ENCODE measurements at places on chromosomes 1 and 21.

- DNase-seq, result no peak
Measured at GRCh38 chr21:44255511-44255981, 6.2 kb downstream of the DNMT3L start.

DNA sequence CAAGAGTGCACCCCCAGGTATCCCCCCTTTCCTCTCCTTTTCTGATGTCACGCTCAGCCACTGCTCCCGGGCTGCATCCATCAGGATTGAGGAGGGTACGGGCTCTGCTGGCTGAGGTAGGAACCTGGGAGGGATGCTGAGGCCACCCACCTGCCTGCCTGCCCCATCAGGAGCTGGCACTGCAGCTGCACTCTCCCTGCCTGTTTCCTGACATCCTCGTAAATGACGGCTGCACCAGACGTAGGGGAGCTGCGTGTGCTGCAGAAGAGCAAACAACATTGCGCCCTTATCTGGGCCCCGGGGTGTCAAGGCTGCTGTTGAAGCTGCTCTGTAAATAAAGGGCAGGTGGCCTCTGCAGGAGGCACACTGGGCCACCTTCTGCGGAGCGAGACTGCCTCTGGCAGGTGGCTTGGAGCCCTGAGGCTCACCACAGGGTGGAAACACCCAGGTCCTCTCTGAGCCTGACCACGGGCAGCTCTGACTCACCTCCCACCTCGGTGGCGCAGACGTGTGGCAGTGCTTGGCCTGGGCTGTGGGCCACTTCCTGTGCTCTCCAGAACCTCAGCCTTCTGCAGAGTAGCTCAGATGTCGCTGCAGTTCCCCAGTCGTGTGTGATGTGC lies 30.9 kb downstream of the SNAP47 start:
- no peak for DNase-seq

DNA sequence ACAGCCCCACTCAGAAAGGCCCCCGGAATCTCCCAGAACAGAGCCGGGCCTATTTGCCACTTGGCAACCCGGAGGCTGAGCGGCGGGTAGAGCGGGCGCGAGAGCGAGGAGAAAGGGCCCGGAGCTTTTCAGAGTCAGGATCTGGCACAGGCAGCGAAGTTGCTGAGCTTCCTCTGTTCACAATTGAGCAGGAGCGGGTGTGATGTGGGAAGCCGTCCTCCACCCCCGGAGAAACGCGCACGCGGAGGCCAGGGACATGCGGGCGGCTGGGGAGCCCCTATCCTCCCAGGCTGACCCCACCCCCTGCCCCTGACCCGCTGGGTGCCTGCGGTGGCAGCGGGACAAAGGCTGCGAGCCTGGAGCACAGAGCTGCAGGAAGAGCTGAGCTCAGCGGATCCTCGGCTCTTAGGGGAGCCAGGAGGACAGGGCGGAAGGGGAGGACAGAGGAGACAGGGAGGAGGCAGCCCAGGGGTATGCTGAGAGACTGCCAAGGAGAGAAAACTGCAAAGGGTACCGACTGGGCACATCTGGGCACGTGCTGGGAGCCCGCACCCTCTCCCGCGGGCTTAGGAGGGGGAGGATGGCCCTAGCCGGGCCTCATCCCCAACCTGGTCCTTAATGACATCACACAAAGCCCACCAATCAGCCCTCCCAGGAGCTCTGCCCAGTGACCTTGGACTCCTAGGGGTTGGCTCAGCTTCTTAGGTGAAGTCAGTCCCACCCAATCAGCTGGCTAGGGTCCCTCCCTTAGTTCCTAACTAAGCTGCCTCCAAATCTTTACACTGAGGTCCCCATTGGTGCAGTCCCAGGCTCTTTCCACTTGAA lies 9.3 kb downstream of the KIF21B start:
- DNase-seq, result no peak

DNA sequence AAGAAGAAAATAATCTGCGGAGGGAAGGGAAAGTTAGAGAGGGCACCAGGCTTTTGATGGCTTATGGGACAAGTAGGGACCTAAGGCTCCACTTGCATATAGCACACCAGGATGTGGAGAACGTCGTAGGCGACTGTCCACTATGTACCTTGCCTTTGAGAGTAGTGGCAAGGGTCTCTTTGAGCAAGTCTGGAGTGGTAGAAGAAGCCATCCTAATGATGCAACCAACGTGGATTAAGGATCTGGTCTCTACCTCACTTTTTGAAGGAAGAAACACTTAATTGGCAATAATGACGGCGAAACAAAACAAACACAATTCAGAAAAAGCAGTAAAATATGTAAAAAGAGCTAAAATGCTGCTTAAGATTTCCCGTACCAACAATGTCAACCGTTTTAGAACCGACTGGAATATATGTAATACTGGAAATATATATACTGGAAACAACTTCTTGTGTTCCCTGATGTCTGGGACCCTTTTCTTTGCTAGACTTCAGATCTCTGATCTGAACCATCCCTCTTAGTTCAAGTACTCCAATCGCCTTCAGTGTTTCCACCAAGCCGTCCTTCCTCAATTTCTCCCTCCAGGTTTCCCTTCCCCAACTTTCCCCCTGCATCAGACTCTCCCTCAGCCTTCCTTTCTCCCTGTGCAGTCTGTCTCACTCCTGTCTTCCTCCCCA lies 821 bp upstream of the KHDRBS1 start:
- DNase-seq, result no peak

- no peak for DNase-seq
Measured at GRCh38 chr1:201531551-201532425, 7.1 kb upstream of the NAV1 start.

DNA sequence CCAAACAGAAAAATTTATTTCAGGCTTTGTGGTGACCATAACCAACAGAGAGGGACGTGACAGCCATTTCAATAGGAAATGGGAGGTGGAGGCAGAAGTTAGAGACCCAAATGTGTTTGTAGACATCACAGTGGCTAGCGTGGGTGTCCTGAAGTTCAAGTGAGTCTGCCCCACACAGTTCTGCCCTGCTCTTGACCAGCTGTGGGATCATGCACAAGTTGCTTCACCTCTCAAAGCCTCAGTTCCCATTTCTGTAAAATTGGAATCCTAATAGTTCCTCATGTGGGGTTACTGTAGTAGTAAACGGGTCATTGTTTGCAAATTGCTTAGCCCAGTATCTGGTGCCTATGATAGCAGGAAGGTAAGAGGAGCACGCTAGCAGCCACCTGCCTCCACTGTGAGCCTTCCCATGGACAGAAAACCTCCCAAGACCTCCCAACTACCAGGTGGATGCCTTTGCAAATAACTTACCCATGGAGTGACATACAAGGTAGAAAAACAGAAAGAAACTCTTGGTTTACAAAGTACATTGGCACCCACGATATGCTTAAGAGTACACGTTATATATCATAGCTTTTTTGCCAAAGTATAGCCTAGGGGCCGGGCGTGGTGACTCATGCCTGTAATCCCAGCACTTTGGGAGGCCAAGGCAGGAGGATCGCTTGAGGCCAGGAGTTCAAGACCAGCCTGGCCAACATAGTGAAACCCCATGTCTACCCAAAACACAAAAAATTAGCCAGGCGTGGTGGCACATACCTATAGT lies 29.1 kb downstream of the FHAD1 start:
- DNase-seq, result no peak

GRCh38 chr1:235642011-235642942 lies 7.3 kb downstream of the GNG4 start:
- peak; percentile 75 for DNase-seq

DNA sequence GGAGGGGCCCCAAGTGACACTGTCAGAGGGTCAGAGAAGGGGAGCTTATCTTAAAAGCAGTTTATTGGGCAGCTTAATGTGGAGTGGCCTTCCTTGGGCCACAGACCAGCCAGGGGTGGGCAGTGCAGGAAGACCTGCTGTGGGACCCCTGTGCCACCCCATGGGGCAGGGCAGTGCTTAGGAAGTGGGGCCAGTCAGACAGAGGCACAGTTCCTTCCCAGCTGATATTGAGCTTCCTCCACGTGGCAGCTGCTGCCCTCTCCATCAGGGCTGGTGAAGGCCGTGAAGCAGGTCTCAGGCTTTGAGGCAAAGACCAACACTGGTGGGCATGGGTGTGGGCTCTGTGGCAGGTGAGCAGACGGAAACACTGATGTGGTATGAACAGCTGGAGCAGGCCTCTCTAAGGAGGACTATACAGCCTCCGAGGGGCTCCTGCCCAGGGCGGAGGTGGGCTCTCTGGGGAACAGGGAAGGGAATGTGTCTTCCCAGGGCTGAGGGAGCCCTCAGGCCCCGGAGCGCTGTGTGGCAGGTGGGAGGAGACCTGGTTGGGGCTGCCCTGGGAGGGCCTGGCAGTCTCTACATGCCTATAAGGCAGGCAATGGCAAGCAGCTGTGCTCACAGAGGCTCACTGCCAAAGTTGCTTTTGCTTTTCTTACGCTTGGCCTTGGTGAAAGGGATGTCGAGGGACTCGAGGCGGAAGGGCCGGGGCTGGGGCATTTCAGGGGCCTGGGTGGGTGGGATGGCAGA lies 3.0 kb upstream of the DDOST start:
- no peak for DNase-seq

GRCh38 chr1:180946541-180947498 lies 34.1 kb downstream of the KIAA1614 start:
- no peak for DNase-seq

DNA sequence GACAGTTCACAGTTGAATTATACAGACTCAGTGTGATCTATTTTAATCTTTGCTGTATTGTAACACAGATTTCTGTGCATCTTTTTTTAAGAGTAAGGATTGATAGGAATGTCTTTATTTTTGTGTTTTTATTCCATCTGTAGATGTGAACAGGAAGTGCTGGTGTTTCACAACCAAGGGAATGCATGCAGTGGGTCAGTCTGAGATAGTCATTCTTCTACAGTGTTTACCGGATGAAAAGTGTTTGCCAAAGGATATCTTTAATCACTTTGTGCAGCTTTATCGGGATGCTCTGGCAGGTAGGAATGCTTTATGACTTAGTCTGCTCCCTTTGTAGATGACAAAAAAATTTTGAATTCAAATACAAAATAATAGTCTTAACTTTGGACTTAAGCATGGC lies 84.5 kb downstream of the CC2D1B start:
- no peak for DNase-seq

DNA sequence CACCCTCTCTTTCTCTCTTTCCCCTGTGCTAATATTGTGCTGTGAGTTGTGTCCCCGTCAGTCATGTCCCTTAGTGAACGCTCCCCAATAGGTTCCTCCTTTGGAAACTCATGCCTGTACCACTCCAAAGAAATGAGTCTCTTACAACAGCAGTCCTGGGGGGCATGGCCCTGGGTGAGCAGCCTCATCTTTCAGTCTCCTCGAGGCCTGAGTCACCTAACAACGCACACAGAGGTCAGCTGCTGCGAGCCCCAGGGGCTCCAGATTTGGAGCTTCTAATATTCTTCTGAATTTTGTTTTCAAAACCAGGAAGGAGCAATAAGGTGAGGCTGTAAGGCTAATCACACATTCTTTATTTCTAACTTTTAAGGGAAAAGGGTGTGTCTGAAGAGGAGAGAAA lies 30.5 kb upstream of the ZBTB8A start:
- DNase-seq, result no peak

GRCh38 chr21:16568661-16569060 lies 838.9 kb downstream of the USP25 start:
- DNase-seq, result no peak

GRCh38 chr1:201008666-201009360 lies 14.7 kb downstream of the KIF21B start:
- no peak for DNase-seq

GRCh38 chr1:200147094-200147493 lies 119.6 kb downstream of the NR5A2 start:
- DNase-seq, result no peak

DNA sequence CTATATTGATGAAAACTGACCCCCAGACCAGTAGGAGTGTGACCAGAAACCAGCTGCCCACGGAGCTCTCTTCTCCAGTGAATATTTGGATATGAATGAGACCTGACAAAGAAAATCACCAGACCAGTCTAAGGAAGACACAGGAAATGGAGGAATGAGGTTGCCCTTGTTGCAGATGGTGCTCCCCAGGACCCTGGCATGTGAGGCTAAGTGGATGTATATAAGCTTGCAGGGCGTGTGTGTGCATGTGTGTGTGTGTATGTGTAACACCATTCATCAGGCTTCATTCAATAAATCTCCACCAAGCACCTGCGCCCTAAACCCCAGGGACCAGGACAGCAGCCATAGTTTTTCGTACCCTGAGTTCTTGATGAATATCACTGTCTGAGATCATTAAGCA lies 14.4 kb downstream of the PHLDA3 start:
- no peak for DNase-seq

DNA sequence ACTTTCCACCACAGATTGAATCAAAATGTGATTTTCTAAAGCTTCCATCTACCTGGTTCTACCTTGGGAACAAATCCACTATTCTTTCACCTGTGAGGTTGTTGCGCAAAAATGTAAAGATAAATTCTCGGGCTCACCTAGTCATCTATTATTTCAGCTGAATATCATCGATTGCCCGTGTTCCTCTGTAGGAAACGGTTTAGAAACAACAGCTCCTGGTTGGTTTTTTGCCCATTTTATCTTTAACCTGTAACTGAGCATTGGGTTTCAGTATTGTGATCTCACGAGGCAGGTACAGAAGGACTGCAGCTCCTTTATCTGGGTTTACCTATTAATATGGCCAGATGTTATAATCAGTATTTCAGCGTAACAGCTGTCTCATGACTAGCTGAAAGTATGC lies 52.9 kb upstream of the LRRC8C start:
- no peak for DNase-seq

- no peak for DNase-seq
Measured at GRCh38 chr1:206062464-206062863, 9.5 kb downstream of the RHEX start.

- DNase-seq, result no peak
Measured at GRCh38 chr1:8158995-8159394, 132.9 kb upstream of the ERRFI1 start.

DNA sequence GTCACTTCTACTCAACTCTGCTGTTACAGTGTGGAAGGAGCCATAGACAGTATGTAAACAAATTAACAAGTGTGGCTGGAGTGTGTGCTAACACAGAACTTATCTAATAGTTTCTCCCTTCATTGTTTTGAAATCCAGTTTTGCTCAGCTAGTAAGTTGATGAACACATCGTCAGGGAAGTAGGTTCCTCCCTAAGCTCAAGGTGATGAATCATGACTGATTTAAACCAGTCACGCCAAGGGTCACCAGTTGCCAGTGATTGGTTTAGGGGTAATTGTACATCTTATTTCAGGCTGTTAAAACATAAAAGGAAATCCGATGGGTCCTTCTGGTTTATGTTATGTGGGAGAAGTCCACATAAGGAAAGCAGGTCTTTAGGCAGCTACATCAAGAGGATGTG lies 97.0 kb upstream of the CHODL start:
- no peak for DNase-seq

GRCh38 chr1:159250638-159251216 lies 46.1 kb downstream of the ACKR1 start:
- no peak for DNase-seq

GRCh38 chr1:243968413-243968812 lies 82.7 kb upstream of the ZBTB18 start:
- no peak for DNase-seq

DNA sequence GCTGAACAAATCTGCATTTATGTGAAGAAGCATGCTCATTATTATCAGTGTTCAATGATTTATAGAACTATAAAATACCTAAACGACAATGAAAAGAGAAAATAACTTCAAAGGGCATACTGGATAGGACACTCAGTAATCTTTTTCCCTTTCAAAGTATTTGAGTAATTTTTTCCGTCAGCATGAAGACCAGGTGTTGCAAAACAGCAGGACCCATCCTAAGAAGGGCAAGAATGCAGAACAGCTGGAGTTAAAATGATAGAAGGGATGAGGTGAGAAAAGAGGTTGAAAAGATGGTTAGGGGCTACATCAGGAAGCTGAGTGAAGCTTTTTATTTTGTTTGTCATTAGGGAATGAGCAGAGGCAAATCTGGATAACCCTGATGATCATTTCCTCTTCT lies 7.1 kb upstream of the RGS18 start:
- DNase-seq, result no peak

GRCh38 chr1:7279769-7280168 lies 491.3 kb upstream of the VAMP3 start:
- DNase-seq, result no peak
